ENCODE measurements at places on chromosomes 7 and 10.

GRCh38 chr10:125140151-125140550, 20.2 kb downstream of the CTBP2 start:
- no peak for DNase-seq

DNA sequence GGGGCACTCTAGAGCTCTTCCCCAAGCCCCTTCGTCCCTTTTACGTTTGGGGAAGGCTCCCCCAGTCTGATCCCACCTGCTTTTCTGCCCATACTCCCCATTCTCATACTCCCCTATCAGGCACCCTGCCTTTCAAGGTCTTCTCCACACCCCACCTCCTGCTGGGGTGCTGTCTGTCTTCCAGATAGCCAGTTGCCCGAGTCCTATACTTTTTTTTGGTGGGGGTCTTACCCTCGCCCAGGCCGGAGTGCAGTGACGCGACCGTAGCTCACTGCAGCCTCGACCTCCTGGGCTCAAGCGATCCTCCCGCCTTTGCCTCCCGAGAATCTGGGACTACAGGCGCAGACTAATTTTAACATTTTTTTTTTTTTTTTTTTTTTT, 775 bp upstream of the ABHD11 start:
- DNase-seq: no peak

DNA sequence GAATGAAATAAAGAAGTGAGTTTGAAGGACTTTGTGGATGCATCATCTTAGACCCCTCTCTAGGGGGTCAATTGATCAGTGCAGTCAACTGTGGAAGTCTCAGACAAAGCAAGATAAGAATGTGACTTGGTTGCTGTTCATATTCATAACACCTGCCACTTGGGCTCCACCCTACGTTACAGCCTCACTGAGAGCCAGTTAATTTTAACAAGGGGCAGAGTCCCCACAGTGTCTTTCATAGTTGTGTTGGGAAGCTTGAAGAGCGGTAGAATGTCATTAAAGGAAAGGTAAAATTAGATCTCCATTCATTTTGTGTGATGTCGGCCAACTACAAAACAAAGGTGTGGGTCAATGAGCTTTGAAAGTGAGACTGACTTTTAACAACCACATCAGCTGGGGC, 442.1 kb upstream of the C7orf33 start:
- no peak for DNase-seq

DNA sequence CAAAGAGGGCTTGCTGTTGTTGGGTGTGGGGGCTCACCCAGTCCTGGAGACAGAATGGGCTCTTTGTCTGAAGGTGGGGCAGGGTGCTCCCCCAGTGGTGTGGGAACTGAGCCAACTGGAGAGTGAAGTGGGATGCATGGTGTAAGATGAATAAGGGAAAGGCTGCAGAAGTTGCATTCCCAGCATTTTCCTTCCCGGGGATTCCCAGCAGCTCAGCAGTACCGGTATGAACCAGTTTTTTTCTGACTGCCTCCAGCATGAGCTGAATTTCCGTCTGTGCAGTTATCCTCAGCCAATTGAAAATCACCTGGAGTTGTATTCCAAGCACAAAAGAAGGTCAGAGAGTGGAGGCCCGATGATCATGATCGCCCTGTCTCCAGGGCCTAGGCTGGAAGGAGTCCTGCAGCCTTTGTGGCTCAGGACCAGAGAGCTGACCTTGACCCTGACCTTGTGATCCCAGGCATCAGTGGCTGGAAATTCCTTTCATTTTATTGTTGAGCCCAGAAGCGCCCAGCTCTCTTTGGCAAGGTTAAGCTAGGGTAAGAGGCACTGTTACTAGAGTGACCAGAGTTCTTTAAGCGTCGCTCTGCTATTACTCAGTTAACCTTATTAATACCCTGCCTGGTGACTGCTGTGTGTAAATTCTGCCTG, 33.4 kb downstream of the OGDH start:
- DNase-seq: no peak

DNA sequence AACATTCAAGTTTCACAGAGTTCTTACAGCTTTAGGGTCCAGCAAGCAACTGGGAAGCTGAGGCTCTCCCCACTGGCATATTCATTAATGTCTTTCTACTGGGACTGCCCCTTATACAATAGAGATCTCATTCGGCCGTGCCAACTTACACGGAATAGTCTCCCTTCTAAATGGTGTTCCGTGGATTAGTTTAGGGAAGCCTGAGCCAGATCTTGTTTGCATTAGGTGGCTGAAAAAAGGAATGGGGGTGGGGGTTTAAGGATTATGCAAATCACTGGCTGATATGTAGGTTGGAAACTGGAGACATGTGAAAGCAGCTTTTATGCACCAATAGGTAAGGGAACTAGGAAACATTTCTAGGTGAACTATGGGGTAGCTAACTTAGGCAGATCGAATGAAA, 218.3 kb downstream of the TRIL start:
- no peak for DNase-seq

DNA sequence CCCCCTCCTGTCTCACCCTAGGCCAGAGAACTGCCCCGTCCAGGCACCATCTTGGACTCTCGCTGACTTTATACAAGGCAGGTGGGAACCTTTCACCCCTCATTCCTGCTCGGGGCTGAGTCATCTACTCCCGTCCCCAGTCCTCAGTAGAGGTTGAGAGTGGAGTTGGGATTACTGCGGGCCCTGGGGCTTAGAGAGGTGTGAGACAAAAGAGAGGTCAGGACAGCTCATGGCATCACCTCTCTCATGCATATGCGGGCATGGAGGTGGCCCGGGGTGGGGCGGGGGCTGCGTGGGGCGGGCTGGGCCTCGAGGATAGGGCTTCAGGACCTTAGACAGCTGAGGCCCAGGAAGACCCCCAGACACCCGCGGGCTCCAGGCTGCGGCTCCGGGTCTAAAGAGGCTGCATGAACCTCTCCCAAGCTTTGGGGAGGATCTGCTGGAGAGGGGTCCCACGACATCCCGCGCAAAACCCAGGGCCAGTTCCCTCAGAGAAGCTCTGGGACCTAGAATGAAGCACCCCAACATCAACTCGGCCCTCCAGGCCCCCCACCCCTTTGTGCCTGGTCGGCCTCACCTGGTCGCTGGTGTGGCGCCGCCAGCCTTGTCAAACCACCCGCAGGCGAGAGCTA, 317 bp downstream of the PDZD7 start:
- DNase-seq: no peak

GRCh38 chr7:99742737-99743394, 7.9 kb upstream of the CYP3A7 start:
- no peak for DNase-seq

DNA sequence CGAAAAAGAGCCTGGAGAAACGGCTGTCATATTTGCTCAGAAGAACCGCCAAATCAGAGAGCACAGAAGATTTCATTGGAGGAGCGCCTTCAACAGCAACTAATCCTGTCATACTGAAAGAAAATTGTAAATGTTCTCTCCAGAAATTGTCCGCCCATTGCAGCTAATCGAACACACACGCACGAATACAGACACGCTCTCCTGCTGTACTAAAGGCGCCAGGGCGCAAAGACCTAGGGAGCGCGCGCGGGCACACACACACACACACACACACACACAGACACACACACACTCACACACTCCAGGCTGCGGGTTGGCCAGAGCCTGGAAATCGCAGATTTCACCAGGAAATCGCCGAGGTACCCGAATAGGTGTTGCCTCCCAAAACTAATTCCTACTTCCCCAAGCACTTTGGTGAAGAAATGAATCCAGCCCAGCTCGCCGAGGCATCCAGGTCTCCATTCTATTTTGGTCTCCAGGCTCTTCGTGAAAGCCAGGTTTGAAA, at the start of gene CHRM2:
TSS of gene CHRM2 (plus strand) at position 157 of the 505 bp plus-strand sequence. CDS start 146,214 bp downstream, outside the sequence.
- no peak for DNase-seq

DNA sequence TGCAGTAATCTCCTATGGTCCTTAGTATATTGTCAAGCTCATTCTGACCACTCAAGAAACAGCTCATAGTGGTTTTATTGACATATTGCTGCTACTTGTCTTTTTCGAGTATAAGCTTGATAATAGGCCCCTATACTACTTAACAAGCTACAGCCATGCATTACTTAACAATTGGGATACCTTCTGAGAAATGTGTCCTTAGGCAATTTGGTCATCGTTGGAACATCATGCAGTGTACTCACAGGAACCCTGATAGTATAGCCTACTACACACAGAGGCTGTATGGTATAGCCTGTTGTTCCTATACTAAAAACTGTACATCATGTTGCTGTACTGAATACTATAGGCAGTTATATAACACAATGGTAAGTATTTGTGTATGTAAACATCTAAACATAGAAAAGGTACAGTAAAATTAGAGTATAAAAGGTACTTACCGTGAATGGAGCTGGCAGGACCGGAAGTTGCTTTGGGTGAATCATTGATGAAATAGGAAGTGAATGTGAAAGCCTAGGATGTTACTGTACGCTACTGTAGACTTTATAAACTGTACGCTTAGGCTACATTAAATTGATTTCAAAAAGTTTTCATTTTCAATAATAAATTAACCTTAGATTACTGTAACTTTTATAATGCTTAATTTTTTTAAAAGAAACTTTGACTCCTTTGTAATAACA, 160.9 kb downstream of the LRRC4 start:
- DNase-seq: no peak

DNA sequence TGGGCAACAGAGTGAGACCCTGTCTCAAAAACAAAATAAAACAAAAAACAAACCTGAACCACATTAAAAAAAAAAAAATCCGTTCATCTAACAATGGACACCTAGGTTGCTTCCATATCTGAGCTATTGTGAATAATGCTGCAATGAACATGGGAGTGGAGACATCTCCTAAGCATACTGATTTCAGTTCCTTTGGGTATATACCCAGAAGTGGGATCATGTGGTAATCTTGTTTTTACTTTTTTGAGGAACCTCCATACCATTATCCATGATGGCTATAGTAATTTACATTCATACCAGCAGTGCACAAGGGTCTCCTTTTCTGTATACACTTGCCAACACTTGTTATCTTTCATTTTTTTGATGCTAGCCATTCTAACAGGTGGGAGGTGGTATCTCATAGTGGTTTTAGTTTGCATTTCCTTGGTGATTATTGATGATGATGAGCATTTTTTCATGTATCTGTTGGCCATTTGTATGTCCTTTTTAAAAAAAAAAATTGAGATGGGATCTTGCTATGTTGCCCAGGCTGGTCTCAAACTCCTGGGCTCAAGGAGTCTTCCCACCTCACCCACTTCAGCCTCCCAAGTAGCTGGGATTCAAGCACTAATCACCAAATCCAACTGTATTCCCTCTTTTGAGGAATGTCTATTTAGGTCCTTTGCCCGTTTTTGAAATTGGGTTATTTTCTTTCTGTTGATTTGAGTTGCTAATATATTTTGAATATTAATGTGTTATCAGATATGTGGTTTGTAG, 17.5 kb downstream of the CDK13 start:
- no peak for DNase-seq

GRCh38 chr7:105003275-105003674, 10.7 kb upstream of the KMT2E start:
- peak; percentile 42 for DNase-seq

DNA sequence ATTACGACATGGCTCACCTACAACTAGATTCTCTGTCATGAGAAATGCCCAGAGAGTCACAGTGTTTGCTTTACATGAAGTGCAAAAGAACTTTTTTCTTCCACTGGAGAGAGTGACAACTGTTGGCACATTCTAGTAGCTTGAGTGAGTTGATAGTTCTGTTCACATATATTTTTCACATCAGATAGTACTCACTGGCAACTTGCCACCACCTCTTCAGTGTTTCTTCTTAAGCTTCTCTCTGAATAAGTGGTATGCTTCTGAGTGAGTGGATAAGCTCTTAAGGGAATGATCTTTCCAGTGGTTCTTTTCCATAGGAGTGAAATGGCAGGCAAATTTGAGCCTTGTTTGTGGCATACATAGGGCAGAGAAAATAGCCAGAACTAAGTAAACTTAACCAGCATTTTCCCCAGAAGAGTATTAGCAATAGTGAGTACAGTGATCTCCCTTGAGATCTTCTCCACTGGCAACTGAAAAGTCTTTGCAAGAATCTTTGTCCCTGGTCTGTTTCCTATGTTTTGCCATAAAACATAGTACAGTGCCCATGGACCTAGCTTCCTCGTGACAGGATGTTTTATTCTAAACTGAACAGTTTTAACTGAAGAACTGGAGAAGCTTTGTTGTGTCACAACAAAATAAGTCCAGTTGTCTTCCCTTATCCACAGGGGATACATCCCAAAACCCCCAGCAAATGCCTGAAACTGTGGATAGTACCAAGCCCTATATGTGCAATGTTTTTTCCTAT, 125.4 kb upstream of the CDK13 start:
- DNase-seq: no peak

DNA sequence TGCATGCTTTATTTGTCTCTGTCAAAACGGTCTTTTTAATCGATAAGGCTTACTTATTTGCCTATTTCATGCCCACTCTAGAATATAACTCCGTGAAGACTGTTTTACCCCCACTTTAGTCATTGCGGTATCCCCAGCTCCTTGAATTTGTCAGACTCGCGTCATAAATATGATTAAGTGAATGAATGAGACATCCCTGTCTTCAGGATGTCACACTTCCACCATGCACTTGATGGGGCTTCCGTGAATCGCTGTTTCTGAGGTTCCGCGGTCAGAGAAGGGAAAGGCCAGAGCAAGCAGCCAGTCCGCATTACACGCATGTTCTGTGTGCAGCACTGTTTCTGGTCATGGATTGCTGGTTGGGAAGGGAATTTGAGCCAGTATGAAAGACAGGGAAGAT, 138.8 kb downstream of the CELF2 start:
- DNase-seq: no peak

DNA sequence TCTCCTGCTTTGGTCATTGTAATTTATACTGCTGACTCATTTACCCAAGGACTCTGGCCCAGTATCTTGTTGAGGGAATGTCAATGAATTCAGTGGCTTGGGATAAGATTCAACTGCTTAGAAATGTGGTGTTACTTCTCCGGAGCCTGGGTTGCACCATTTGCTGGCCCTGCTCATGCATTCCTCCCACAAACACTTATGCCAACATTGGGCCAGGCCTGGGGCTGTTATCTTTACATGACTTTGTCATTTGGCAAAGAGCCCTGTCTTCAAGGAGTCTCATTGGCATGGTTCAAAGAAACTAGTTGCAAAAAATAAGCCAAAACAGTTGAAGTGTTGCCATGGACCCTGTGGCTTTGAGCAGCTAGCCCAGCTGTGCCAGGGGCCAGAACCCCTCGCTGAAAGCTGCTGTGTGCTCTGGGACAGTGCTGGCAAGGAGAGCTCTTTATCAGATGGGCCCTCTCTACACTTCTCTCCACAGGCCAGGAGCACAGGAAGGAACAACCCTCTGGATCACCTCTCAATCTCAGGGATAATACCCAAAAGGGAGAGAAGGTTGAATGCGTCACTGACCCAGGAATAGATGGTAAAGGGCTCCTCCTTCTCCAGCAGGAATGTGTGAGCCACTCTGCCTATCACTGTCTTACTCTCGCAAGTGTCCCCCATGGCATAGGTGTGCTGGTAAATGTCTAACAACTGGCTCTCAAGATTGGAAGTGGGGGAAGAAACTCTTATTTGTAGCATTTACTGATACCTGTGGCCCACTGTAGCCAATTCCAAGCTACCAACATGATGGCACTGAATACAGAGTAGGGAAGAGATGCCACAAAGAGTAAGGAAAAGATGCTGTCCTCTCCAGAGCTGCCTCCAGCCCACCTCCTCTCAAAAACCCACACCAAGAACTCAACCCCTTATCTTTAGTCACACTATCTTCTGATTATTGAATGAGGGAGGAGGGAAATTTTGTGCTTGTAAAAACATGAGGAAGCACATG, 23.5 kb upstream of the PDE1C start:
- no peak for DNase-seq
